ENCODE measurements at places on chromosomes 2 and 18.

- DNase-seq: no peak
Measured at GRCh38 chr2:236156095-236156859, 11.9 kb downstream of the GBX2 start.

GRCh38 chr2:64857581-64858471 is 131.4 kb upstream of the SLC1A4 start:
- peak; percentile 67 for DNase-seq

GRCh38 chr18:28916456-28916855 is 739.5 kb upstream of the CDH2 start:
- peak; percentile 5 for DNase-seq

GRCh38 chr2:207491956-207492355 is 37.8 kb upstream of the CREB1 start:
- no peak for DNase-seq

- DNase-seq: no peak
Measured at GRCh38 chr2:240584486-240585031, 2.0 kb upstream of the CAPN10 start.

- DNase-seq: no peak
Measured at GRCh38 chr2:56021579-56021978, 98.0 kb upstream of the EFEMP1 start.

GRCh38 chr2:494853-495252 is 182.4 kb downstream of the TMEM18 start:
- DNase-seq: no peak
